CD4-positive, alpha-beta T cell treated with Interleukin-6 for 4 hours (primary cell): ENCODE measurements at places on chromosomes 16 and 17.
A peak's percentile ranks its signal among the peaks of the same experiment; 100 is the strongest.

- no peak for DNase-seq
These were observed 13.9 kb downstream of the NUP93 start for GRCh38 chr16:56743840-56744239.

DNA sequence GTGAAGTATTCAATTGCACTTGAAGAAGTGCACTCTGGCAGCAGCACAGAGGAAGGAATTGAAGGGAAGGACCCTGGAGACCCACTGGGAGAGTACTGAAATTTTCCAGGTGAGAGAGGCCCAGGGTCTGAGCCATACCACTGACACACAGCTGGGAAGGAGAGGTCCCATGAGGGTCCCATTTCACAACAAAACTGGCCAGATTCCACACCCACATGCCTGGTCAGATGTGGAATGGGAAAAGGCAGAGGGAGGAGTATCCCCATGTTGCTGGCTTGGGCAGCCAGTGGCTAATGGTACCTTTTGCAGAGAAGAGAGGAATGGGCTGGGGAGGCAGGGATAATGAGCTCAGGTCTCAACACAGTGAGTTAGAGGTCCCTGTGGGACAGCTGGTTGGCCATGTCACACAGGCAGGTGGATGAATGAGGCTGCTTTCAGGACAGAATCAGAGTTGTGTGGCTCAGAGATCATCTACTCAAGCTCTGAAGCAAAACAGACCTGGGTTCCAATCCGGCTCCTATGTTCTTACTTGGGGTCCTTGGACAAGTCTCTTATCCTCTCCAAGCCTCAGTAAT is 26.2 kb upstream of the NGFR start:
- DNase-seq = no peak

- peak; percentile 43 for DNase-seq
These were observed 7.6 kb downstream of the UBALD2 start for GRCh38 chr17:76272541-76273444.

DNA sequence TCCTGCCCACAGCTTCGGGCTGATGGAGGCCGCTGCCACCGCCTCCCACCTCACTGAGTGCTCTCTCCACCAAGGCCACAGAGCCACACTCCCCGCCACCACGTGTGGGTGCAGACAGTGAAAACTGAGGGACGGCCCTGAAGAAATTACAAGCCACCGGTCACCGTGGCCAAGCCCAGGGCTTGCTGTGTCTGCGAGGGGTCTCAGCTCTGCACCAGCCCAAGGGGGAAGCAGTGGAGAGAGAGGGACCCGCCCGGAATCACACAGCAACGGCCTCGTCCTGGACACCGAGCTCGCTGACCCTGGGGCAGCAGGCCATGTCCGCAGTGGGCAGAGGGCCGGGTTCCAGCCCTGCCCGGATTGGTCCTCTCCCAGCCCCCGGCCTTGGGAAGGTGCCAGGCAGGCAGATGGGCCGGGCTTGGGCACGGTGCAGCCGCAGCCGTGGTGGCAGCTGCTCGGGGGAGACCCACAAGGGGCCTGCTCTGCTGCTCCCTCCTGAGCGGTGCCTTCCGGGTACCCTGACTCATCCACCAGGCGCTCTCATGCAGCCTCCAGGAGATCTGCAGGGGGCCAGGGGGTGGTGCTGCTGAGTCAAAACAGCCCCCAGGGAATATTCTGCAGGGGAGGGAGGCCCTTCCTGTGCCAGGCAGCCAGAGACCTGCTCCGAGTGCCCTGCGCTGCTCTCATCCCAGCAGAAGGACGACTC is 52.0 kb downstream of the CBFA2T3 start:
- DNase-seq = peak; percentile 38

- DNase-seq = no peak
These were observed 10.9 kb upstream of the NT5C start for GRCh38 chr17:75142236-75142971.

DNA sequence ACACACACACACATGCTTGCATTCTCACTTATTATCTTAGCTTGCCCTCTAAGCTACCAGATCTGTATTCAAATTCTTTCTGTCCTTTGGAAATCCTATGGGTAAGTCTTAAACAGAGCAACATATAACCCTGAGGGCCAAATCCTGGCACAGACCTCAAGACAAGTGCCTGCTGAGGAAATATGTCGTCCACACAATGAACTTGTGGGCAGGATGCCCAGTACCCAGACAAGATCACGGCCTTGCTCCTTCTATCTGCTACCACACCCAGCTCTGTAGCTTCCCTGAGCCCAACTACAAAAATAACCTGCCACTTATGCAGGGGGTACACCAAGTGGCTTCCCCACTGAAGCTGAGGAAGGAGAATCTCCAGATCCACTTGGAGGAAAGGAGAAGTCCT is 37.3 kb upstream of the FA2H start:
- no peak for DNase-seq

- peak; percentile 65 for DNase-seq
These were observed 245.7 kb downstream of the PRKCA start for GRCh38 chr17:66548158-66548557.

DNA sequence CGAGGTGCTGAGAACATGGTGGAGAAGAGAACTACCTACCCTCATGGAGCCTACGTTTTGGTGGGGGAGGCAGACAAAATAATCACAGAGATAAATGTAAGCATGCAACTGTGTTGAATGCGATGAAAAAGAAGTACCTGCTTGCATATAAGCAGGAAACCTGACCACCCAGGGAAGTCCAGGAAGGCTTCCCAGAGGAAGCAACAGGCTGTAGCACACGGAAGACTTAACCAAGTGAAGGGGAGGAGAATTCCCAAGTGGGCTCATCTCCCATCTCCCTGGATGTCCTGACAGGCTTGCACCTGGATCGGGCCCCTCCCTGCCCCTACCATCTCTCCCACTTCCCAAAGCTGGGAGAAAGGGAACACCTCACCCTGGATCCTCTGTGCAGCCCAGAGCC is 2.0 kb downstream of the SCRN2 start:
- DNase-seq = no peak

DNA sequence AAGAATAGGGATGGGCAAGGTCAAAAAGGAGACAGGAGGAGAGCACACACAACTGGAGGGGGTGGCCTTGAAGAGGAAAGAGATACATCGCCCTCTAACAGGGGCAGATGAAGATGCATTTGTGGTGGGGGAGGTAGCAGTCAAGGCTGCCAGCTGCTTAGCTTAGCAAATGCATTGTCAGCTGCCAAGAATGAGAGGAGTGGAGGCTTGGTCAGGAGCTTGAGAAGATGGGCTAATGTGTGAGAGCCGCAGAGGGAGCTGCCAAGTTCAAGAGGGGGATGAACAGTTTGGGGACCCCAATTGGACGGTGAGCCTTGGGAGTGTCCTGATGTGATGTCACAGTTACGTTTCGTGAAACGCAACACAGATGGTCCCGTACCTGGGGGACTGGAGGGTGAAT is 28.9 kb upstream of the GNA13 start:
- DNase-seq = no peak

GRCh38 chr17:81101614-81102306 is 63.5 kb upstream of the PVALEF start:
- peak; percentile 89 for DNase-seq

DNA sequence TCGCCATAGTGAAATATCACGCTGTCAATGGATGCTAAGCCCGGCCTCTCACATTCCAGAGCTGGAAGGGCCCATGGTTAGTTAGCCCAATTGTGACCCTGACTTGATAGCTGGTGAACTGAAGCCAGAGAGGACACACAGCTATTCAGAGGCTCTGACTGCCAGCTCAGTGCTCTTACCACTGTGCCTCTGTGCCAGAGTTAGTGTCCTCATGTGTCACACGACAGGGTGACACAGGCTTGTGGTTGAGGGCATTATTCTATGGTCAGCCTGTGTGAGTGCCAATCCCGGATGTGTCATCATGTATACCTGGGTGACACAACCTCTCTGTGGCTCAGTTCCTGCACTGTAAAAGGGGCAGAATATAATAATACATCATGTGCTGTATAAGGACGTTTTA is 2.5 kb upstream of the MT1X start:
- peak; percentile 9 for DNase-seq

GRCh38 chr17:55388842-55389241 is 32.8 kb downstream of the MMD start:
- no peak for DNase-seq

- DNase-seq = peak; percentile 71
These were observed 16.2 kb downstream of the RPH3AL start for GRCh38 chr17:336110-337021.

DNA sequence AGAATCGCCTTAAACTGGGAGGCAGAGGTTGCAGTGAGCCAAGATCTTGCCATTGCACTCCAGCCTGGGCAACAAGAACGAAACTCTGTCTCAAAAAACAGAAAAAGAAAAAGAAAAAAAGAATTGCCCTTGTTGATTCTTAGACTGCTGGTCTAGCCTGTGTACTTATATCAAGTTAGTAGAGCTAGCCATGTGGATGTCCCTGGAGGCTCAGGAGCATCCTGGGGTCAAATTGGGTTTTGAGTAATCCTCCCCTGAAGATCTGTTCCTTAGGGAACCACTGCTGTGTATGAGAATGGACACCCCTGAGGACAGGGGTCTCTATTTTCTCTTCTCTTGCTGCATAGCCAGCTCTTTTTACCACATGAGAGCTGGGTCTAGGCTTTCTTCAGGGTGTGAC is 21.5 kb downstream of the SLC7A6OS start:
- no peak for DNase-seq

- DNase-seq = no peak
These were observed 7.6 kb downstream of the CAMKK1 start for GRCh38 chr17:3885271-3885670.

DNA sequence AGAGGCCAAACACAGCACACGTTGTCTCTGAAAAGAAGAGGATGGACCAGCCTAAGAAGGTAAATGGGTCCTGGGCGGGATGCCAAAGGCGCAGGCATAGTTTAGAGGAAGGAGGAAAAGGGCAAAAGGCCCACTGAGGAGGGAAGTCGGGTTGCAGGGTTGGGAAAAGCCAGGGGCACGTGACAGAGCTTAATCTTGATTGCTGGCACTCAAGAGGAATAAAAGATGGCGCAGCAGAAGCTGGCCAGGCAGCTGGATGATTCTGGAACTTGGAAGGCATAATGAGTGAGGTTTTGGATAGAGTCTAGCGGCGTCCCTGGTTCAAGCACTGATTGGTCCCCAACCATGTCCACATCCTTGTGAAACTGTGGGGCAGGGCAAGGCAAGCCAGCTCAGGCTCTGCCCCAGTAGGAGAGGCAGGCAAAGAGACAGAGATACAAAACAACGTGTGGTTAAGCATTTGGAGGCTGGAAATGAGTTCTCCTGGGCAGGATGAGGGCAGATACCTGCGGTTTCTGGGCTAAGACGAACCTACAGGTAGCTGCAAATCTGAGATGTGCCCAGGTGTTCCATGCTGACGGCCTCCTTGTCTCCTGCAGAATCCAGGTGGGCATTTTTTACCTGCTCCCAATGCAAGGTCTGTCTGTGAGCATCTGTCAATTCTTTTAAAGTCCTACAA is 52.7 kb upstream of the CIBAR2 start:
- no peak for DNase-seq

GRCh38 chr16:56222474-56222997 is 31.2 kb downstream of the GNAO1 start:
- DNase-seq = no peak

DNA sequence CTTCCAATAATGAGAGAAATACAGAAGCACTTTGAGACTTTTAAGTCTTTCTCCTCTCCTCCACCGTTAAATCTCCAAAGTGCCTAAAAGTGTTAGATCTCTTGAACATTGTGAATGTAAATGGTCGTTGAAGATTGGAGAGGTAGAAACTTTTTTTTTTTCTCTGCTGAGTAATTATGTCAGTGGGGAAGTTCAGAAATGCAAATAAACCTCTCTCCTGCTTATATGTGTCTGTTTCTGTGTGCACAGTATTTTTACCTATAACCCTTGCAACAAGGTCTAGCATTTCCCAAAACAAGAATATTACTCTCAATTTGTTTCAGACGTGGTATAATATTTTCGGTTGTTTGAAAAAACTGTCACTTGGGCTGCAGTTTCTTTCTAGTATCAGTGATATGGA is 833.6 kb upstream of the CDH8 start:
- no peak for DNase-seq

GRCh38 chr16:10182222-10183053 is at the start of gene GRIN2A:
Gene GRIN2A, minus strand, starts transcription at chr16:10182428. Its CDS starts 2,017 bp downstream, at chr16:10180411.
- no peak for DNase-seq
